Activated T-helper 9 cell treated with anti-CD3 and anti-CD28 coated beads, Interleukin-2, amount 50 U/mL, for 16 hours (primary cell): ENCODE measurements at places on chromosomes 2 and 18.

DNA sequence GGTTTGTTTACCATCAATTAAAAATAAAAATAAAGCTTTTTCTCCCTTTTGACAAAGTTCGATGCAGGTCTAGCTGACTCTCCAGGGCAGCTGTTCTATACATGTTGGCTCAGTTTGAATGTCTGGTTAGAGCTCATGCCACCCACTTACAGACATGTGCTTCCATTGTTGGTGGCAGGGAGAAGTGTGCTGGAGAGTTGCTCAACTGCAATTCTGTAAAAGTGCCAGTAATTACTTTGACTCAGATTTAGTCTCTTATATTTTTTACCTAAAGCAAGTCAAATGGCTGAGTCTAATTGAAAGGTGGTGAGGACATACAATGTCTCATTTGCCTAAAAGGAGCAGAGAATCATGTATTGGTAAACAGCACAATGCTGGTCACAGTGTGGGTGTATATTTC lies 609.1 kb upstream of the SYT4 start:
- DNase-seq, result no peak

DNA sequence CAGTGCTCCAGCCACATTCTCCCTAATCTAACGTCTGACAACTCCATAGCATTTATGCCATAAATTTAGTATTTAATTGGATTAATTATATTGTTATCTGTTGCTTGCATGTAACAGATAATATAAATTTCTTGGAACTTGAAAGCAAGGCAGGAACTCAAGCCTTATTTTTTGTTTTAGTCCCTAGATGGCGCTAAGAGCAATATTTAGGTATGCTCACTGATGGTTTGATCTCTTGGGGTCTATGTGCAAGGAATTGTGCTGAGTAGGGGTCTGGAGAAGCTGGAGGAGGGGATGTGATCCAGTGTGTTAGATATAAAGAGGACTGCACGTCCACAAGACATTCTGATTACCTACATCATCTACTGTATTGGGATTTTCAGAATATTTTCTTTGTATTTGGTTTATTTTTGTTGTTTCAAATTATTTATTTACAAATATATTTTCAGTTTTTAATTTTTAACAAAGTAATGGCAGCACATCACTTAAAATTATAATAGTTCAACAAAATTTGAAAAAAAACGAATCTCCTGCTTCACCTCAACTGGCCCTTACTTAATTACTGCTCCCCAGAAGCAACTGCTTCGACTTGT lies 32.8 kb downstream of the KATNAL2 start:
- DNase-seq, result no peak

DNA sequence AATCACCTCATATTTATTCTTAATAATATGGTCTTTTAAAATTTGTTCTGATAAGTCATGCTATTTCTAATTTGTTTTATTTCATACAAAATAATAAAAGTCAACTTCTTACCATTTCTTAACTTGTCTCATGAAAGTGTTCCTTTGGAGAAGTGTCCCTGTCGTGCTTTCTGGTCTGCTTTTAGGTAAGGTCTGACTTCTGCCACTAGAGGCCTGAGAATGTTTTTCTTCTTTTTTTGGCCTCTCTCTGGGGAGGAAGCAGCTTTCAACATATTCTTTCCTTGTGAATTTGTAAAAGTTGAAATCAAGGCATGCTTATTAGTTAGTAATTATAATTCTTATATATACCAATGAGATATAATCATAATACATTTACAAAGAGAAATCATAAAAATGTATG lies 39.4 kb downstream of the MAP2 start:
- no peak for DNase-seq

- DNase-seq, result no peak
Measured at GRCh38 chr2:217539126-217539525, 463.7 kb downstream of the TNS1 start.

DNA sequence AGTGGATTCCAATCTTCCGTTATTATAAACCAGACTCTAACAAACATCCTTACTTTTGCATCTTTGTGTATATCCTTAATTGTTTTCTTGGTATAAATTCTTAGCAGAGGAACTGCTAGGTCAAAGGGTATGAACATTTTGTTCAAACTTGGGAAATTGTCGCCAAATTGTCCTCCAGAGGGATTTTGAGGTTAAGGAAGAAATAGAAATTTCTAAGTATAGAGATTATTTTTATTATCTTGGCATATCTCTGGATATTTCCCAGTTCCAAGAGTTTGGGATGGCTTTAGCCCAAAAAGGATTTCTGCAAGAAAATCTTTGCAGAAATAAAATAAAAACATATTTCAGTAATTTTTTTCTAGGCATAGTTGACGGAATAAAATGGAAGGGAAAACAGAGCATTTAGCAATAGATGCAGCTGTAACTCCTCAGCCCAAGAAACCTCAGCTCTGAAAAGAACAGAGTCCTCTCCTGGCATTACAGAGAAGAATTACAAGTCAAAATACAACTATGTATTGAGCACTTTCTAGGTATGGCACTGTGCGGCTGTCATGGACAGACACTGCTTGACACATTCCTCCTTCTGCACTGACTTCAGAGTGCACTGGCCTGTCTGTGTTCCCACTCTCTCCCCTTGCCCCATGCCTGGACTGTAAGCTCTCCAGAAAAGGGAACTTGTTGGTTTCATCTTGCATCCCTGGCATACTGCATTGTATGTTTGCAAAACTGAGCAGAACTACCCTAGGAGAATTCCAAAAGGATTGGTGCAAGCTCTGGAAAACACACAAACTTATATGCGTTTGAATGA lies 117.3 kb upstream of the STON1 start:
- DNase-seq, result no peak

- no peak for DNase-seq
Measured at GRCh38 chr2:74261204-74261864, 62.9 kb downstream of the MTHFD2 start.

GRCh38 chr2:59816075-59816474 lies 737.4 kb downstream of the BCL11A start:
- no peak for DNase-seq

DNA sequence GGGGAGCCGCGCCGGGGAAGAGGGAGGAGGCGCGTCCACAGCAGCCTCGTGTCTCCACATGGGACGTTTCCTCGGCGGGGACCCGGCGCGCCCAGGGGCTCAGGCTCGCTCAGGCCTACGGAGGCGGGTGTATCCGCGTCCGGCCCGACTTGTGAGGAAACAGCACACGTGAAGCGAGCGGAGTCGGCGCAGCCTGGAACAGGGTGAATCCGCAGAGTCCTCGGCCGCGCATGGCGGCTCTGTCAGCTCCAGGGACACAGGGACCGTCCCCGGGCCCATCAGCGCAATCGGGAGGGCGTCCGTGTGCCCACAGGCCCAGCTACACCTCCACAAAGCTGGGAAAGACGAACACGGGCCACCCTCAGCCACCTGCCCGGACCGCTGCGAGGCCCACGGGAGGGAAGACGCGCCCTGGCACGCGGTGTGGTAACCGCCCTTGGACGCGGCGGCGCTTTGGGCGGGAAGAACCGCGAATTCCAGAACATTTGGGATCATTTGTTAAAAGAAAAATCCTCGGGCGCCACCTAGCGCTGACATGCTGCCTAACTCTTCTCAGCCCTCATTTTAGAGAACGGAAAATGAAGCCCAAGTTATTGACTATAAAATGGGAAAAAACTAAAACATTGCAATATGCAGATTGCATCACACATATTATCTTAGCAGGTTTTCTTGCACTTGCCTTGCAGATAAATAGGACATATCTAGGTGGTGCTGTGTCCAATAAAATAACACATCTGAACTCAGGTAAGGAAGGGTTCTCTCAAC lies 40.4 kb downstream of the TMEM18 start:
- DNase-seq, result no peak

DNA sequence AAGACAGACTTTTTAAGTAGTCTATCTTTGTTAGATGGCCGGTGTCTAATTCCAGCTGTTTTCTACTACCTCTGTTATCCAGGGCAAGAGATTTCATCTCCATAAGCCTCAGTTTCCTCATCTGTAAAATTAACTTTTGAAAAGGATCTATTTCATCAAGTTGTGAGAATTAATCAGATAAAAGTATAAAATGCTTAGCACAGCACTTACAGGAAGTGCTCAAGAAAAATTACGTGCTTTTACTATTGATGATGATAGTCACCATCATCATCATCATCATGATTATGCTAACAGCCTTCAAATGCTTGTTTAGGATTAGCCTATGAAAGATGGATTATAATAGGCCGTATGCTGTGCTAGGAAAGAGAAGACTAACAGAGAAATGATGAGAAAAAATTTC lies 76.2 kb downstream of the CYRIA start:
- no peak for DNase-seq

- no peak for DNase-seq
Measured at GRCh38 chr2:239466061-239466754, 65.4 kb upstream of the HDAC4 start.

DNA sequence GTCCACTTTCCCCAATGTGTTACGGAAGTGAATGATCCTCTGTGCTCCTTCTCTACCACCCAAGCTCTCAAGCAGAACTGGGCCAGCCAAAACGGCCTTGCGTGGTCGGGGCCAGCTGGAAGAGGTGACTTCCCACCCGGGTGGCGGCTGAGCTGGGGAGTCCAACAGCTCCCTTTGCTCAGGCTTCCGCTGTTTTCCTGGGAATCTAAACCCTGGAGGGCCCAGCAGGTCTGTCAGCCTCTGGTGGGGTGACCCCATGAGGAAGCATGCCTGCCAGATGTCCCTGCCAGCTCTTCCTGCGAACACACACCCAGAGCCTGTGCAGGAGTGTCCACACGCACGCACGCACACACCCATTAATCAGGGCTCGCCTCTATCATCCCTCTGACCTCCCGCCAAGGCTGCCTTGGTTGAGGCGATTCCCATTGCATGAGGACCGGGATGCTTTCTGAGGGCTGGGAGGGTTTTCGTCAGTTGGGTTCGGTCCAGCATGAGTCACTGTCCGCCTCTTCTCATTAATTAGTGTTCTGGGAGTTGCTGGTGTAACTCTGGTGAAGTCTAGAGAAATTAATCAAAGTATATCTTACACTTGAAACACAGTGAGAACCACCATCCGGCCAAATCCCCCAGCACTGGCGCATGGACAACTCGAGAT lies 90.6 kb downstream of the TWIST2 start:
- DNase-seq, result no peak

DNA sequence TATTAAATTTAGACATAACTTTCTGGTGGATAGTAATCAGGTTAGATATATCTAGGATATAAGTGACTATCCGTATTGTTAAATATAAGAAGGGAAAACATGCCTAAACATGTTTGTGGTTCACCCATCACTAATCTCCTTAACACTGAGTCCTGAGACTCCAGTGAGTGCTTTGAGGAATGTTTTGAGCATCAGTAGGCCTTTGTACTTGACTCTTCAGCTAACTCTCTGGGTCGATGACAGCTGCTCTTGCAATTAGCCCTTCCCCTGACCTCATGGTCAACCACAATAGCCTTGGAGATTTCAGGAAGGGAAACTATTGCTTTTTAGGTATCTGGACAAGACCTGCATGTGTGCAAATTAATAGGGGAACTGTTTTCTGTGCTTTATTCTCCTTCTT lies 716.8 kb downstream of the EPHA4 start:
- no peak for DNase-seq

DNA sequence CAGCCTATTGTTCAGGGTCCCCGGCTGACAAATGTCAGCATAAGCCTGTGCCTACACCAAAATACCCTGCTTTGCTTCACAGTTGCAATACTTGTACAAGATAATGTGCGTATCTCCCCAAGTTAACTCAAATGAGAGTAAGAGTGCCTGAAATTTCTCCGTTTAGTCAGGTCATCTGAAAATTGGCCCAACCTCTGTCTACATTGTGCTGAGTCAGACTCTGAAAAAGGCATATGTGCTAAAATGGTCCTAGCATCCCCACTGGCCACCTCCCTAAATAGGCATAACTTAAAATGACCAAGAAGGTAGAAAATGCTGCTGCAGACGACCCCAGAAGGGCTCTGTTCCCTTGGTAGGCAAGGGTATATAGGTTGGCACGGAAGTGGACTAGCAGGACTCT lies 1653.8 kb upstream of the DDX18 start:
- DNase-seq, result no peak

DNA sequence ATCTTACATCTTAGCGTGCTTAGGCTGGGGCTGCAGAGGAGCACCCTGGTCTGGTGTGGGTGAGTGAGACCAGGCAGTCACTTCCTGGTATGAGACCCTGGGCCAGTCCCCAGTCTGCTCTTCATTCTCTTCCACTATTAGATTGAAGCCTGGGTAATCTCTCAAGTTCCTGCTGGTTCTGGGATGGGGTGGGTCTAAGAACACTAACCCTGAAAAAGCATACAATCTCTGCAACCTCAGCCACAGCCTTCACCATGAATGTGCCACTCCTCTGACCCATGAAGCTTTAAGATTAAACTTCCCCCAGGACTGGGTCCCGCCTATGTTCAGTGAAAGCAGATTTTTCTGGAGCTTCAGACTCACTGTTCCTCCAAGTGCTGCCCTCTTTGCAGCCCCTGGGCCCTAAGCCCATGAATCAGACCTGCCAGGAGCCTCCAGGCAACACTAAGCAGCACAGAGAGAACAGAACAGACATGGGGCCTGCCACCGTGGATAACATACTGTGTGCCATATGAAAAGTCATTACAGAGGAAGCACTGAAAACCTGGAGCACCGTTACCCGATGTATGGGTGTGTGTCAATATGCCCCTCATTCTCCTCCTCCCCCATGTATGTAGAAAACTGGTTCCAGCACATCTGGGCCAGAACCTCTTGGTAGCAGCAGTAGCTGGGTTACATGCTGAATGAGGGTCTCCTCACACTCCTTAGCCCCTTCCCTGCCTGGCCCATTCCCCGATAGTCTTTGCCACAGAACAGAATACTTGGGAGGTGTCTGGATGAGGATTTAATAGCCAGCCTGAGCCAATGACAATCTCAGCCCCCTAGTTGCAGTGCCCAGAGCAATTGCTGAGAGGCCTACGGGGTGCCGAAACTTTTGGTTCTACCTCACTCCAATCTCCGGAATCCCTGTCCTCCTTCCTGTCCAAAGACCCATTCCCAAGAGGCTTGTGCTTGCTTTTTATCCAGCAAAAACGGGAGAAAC lies 2.7 kb upstream of the SIX2 start:
- DNase-seq, result no peak
